ENCODE measurements at places on chromosomes 4 and X. TPM values are rescaled to one million over a fixed set of nuclear protein-coding genes. Genes with fewer than 3 reads are reported as not detected.

MAGEB2 gene
- not detected for total RNA-seq

PPP4R3C gene
- not detected for total RNA-seq

SCD5 gene
- total RNA-seq, result 4.0 TPM

PLP1 gene
- total RNA-seq, result under 0.01 TPM

BEX1 gene
- 6.2 TPM for total RNA-seq

MAD2L1 gene
- total RNA-seq, result 27.2 TPM

TCP11X2 gene
- total RNA-seq, result not detected

PFKFB1 gene
- total RNA-seq, result 0.45 TPM

IGBP1 gene
- total RNA-seq, result 48.8 TPM

LYAR gene
- 23.2 TPM for total RNA-seq

RASL11B gene
- 0.59 TPM for total RNA-seq

HSD17B11 gene
- 30.1 TPM for total RNA-seq

PLP2 gene
- 115 TPM for total RNA-seq

C4orf50 gene
- not detected for total RNA-seq

AR gene
- total RNA-seq, result 2.7 TPM

RUFY3 gene
- total RNA-seq, result 17.7 TPM

Data from bronchus fibroblast of lung (primary cell).